ENCODE measurements at places on chromosomes 5 and 9. TPM values are rescaled to one million over a fixed set of nuclear protein-coding genes. Genes with fewer than 3 reads are reported as not detected.

- DNase-seq: no peak
These were observed 224.8 kb upstream of the WWC1 start for GRCh38 chr5:168066536-168067208.

DNA sequence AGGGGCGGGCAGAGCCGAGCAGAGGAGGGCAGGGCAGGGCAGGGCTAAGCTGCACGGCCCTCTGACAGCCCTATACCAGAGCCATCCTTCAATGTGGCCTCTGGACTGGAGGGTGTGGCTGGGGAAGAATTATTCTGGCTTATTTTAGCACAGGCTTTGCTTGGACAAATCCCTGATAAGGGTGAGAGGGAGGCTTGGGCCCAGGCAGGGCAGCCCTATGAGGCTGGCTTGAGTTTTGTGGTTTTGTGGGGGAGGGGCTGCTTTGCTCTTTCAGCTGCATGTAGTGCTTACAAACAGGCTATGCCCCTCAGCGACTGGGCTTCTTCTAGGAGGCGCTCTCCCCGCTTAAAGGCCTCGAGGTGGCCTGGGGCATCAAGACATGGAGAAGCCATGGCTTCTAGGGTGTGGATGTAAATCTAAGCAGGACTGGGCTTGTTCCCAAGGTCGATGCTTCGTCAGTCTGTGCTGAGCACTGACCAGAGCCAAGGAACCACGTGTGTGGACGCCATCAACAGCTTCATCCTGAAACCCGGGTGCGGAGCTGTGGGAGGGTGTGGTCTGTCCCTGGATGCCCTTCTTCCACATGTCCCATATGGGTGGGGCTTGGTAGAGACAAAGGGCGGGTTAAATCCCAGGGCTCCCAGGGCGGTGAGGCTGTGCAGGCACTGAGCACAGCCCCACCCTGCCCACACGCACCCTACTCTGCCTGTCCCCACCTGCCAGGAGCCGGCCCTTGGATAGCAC is 45.7 kb upstream of the IPPK start:
- peak; percentile 64 for DNase-seq

GLRA1 gene
- total RNA-seq: not detected

DNA sequence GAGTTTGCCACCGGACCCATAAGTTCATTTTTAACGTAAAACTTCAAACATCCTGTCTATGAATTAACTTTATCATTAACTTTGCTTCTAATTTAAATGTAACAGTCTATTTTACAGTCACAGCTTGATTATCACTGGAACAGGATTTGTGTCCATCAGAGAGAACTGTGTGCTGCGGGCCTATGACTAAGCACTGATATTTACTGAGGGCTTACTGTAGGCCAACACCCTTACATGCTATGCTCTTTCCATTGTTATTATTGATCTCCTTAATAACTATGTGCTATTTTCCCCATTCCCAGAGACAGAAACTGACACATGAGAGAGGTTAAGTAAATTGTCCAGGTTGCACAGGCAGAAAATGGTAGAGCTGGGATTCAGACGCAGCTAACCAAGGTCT is 24.0 kb upstream of the GPR151 start:
- no peak for DNase-seq

GRCh38 chr5:170483701-170484458 is 19.9 kb upstream of the KCNIP1 start:
- no peak for DNase-seq
